ENCODE measurements at places on chromosomes 6 and 20.
A peak's percentile ranks its signal among the peaks of the same experiment; 100 is the strongest.

DNA sequence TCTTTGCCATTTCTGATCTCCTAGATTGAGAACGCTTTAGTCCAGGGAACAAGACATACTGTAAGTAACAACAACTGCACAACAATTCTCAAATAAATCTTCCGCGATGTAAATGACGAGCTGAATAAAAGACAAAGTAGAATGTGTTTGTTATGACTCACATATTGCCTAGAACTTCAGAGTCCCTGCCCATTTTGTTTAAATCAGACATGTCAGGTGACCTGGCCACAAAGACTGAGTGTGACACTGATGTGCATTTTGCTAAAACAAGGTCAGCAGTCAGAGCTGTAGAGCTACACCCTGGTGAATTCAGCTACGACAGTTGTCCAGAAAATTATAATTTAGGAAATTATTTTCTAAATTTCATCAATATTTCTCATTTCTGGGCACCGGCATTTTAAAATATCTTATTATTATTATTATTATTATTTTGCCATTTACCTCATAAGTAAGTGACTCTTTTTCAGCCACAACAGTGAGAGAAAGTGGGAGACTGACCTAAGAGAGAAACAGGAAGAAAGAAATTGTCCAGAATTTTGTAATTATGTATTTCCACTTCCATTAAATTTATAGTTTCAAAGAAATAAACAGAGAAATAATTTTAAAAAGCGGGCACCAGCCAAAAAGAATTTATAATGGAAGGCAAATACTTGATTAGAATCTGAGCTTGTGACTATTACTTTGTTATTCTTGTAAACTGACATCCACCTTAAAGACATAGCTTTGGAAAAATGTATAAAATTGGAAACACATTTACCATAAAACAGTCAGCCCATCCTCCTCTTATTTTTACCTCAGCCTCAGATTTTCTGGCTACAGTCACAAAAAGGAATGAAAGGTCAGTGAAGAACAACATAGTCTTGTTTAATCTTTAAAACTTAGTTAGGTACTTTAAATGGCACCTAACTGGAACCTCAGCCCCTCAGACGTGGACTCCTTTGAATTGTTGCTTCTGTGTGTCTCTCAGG is 157.0 kb upstream of the CITED2 start:
- DNase-seq: peak; percentile 40

DNA sequence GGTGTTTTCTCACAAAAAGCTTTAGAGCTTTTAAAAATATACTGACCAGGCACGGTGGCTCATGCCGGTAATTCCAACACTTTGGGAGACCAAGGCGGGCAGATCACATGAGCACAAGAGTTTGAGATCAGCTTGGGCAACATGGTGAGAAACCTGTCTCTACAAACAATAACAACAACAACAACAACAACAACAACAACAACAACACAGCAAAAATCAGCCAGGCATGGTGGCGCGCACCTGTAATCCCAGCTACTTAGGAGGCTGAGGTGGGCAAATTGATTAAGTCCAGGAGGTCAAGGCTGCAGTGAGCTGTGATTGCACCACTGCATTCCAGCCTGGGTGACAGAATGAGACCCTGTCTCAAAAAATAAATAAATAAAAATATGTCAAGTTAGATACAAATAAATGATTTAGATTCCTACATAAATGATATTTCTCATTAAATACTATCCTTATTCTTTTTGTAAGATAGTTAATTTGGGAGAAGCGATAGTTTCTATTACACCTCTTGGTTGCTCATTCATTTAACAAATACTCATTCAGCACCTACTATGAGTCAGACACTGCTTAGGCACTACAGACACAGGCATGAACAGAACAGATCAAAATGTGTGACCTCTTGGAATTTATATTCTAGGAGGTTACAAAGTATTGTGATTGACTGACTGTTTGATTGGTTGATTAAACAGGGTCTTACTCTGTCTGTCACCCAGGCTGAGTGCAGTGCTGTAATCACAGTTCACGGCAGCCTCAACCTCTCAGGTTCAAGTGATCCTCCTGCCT is 83.5 kb upstream of the BEND3 start:
- no peak for DNase-seq

- no peak for DNase-seq
Observed at GRCh38 chr20:8121666-8122065, 10.4 kb upstream of the PLCB1 start.

GRCh38 chr6:39841291-39841690 is 49.1 kb downstream of the DAAM2 start:
- no peak for DNase-seq

GRCh38 chr20:10433623-10434466 is at the start of gene MKKS:
TSS of gene MKKS (minus strand) at chr20:10434222. CDS start at chr20:10413514, 20,708 bp downstream.
- peak; percentile 85 for DNase-seq

DNA sequence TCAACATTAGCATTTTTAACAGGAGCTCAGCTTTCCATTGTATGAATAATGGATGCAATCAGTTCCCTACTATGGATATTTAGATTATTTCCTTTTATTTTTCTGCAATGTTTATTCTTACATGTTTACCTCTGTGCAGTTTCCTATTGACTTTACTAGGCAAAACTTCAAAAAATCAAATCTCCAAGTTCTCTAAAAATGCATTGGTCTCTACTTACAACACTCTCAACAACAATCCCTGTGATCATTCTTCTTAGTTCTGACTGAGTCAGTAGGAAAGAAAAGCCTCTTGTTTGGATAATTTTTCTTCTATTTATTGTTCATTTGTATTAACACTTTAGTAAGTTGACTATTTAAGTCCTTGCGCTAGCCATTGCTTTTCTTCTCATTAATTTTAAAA is 126.1 kb downstream of the KIF13A start:
- no peak for DNase-seq

Data from H4 (cell line).